ENCODE measurements at places on chromosomes 6 and 20.

- no peak for DNase-seq
Measured at GRCh38 chr6:126907996-126908395, 210.5 kb upstream of the RSPO3 start.

DNA sequence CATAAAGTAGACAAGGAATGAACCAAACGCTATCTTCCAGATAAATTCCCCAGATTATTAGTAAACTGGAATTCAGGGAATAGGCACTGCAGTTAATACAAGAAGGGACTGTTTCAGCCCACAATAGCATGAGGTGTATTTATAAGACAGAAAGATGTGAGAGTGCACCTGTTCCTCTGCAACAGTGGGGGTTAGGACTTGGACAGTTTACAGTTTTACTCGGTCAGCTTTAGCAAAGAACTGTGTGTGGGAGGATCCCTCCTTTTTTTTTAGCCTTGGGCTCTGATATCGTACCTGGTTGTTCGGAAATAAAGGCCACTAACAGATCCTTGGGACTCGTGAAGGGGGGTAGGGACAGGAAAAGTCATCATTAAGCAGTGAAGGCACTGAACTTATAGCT, 2.0 kb upstream of the MYLIP start:
- DNase-seq: no peak

DNA sequence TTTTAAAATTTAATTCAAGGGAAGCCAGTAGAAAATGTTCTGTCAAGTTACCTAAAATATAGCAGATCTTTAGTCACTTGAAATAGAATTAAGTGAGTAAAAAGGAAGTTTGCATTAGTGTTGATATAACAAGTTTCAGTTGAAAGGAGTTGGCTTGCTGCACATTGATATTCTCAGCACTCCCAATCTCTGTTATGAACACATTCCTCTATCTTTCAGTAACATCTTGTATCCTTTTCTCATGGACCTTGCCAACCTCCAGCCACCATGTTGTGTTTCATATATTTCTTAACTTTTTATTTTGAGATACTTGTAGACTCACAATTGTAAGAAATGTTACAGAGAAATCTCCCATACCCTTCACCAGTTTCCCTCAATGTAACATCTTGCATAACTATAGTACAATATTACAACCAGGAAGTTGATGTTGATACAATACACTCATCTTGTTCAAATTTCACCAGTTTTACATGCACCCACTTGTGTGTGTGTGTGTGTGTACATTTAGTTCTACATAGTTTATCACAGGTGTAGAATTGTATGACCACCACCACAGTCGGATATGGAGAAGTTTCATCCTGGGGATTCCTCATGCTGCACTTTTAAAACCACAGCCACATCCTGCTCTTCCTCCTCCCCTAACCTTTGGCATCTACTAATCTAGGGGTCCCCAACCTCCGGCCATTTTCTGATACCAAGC, 20.2 kb upstream of the PAQR8 start:
- no peak for DNase-seq

DNA sequence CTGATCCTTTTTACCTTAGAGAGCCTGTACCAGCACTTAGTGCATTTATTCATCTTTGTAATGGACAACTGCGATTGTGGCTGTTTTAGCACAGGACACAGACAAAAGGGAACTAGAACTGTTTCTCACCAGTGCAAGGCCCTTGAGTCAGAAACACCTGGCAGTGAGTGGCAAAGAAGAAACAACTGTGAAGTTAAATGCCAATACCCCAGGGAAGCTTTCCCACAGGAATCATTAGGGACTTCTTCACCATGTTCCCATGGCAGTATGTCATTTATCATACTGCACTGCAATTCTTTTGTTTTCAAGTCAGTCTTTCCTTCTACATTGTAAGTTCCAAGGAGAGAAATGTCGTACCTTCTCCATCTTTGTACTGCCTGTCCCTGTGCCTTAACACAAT, 28.6 kb upstream of the CDYL start:
- DNase-seq: no peak

DNA sequence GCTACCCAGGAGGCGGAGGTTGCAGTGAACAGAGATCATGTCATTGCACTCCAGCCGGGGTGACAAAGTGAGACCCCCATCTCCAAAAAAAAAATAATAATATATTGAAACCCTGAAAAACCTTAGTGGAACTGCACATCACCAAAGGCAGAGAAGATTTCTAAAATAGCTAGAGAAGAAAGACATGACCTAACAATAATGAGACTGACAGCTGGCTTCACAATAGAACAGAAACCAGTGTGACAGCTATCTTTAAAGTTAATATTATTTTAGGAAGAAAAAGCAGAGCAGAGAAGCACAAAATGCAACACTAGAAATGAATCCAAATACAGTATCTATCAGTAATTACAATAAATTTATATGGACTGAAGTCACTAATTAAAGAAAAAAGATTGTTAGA, 67.1 kb upstream of the FLRT3 start:
- DNase-seq: no peak

All from esophagus squamous epithelium (tissue), 5 donors.